CD4-positive, alpha-beta T cell treated with Interleukin-12 subunit alpha and Interleukin-12 subunit beta, for 1 hour (primary cell): ENCODE measurements at places on chromosomes 12 and 14.
A peak's percentile ranks its signal among the peaks of the same experiment; 100 is the strongest.

DNA sequence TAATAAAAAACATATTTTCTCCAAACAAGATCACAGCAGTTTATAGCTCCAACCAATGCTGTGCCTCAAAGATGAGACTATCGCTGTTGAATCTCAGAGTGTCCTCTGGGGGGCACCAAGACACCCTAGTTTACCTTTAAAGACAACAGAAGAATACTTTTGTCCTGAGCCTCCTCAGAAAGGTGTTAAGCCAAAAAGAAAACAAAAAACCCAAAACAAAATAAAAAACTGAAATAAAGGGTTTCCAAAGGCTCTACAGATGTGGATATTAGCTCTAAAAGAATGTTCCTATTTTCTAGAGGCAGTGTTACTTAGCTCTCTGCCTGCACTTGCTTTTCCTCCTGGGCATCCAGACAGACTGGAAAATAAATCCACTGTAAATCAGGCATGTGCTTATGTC, 86.9 kb upstream of the TTC7B start:
- peak; percentile 74 for DNase-seq

DNA sequence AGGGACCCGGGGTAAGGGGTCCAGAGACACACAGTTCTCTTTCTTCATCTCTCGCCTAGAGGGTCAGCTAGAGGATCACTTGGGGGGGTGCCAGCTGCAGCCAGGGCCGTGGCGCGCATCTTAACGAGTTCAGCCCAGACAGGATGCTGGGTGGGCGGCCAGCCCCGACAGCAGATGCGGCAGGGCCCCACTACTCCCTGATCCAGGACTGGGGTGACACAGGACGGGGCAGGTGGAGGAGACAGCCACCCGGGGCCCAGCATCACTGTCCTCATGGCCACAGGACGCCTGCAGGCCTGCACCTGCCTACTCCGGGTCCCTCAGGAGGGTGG, 12.8 kb downstream of the AKT1 start:
- DNase-seq: no peak

DNA sequence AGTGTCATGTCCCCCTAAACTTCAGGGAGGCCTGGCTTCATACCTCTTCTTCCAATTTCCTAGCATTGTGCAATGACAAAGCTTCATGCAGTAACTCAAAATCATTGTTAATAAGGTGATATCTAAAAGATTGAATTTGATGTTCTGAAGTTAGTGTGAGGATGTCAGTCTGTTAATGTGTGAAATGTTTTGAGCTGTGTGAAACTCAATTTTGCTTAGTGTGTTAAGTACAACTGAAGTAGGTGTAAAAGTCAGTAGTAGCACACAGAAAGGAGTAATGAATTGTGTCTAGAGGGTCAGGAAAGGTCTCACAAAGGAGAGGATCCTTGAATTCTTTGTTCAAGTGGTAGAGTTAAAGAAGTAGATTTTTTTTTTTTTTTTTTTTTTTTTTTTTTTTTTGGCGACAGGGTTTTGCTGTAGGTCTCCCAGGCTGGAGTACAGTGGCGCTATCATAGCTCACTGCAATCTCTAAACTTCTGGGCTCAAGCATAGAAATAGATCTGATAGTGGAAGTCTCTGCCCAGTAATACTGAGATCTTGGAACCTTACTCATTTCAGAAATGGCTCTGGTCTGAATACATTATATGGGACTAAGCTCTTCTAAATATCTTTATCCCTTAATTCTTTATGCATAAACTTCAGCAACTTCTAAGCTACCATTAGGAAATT, 63.9 kb downstream of the FUT8 start:
- no peak for DNase-seq

- DNase-seq: no peak
These were observed 83.2 kb downstream of the LMNTD1 start for GRCh38 chr12:25469861-25470260.

DNA sequence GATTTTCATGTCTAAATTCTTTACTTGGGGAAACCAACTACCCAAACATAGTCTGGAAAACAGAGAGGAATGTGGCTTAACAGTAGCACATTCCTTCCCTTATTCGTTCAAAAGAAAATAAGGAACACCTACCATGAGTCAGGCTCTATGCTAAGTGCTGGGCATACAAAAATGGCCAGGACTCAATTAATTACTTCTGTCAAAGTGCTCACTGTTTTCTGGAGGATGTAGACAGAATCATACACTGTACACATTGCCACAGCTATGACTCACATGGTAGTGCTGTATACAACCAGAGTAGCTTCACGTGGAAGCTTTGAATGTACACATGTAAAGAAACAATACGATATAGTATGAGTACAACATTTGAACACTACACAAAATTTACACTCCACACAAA, 50.1 kb downstream of the SLC25A21 start:
- no peak for DNase-seq

DNA sequence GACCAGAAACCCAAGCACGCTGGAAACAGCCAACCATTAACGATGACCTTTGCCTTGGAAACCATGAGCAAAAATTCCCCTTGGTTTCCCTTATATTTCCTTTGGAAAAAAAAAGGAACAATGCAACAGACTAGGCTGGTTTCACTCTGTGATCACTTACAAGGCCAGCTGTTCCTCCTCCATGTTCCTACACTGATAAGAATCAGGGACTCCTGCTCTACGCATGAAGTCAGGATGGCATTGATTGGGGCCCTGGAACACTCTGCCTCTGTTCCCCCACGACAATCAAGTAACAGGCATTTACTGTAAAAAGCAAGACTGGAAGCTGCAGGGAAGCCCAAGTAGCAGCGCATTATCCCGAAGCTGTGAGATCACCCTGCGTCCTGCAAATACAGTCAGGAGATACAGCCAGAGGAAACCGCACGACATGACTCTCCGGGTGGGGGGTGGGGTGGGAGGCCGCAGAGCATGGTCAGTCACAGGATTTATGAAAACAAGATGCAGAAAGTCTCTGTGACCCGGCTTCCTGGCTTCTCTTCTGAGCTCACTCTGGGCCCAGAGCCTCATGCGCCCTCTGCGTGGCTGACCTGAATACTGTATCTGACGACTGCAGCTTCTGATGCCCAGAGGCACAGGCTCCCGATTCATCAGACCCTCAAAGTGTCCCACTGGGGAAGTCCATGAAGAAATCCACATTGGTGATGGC, 31.1 kb downstream of the SSH1 start:
- DNase-seq: no peak

DNA sequence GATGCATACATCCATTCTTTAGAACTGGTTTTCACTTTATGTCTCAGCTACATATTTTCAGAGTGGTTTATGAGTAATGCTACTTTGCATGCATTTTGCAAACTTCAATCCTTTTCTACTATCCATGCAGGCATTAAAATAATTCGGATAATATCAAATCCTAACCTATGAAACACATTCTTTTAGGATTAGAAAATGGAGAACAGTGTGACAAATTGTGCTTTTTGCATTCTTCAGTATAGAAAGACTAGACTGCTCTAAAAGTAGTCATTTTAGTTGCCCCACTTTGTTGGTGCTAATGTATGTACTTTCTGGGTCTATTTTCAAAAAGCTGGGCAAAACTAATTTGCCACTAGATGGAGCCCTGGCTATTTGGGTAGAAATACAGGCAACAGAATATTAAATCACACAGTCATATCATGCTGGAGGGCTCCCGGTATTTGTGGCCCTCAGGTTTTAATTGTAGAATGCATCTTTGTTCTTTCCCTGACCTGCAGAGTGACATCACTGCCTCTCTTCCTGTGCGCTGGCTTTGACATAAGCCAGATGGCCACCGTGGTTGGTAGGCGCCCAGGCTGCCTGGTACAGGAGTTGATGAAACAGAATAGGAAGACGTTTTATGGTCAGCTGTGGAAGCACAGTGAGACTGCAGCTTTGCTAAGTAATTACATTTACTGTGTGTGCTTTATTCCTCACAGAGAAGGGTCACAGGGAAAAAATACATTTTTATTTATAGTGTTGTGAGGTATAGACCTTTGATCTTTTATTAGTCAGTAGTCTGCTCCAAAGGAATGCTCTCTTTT, 28.1 kb downstream of the MSRB3 start:
- peak; percentile 0 for DNase-seq

GRCh38 chr14:93329965-93330608, 2.7 kb downstream of the BTBD7 start:
- no peak for DNase-seq

GRCh38 chr12:75865315-75865714, 166.3 kb downstream of the PHLDA1 start:
- DNase-seq: no peak

DNA sequence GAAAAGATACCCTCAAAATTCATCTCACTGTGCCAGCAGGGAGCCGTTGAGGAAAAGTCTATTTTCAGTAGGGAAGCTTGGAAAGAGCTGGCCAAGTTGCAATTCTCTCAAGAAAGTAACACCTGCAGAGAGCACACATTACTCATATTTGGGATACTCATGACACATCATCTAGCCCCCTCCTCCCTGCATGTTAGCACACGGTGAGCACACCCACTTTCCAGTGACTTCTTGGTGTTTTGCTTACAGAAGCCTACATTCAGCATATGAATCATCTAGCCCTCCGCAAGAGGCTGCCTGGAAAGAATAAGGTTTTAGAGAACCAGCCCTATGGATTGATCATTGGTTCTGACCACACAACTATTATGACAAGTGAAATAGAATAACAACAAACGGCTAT, 124.5 kb downstream of the PTPRO start:
- no peak for DNase-seq

- DNase-seq: no peak
These were observed 130.3 kb downstream of the IGF1 start for GRCh38 chr12:102350070-102350469.

- DNase-seq: no peak
These were observed 67.2 kb downstream of the BTG1 start for GRCh38 chr12:92078167-92079053.

- DNase-seq: no peak
These were observed 6.8 kb upstream of the TRAF3 start for GRCh38 chr14:102770147-102771123.

GRCh38 chr14:91330856-91331255, 86.4 kb upstream of the GPR68 start:
- peak; percentile 37 for DNase-seq

- no peak for DNase-seq
These were observed 9.1 kb upstream of the RPAP3 start for GRCh38 chr12:47714826-47715386.

GRCh38 chr12:6554168-6555017, 1.4 kb downstream of the IFFO1 start:
- DNase-seq: peak; percentile 77

GRCh38 chr12:30989754-30990153, 63.2 kb downstream of the TSPAN11 start:
- DNase-seq: no peak

DNA sequence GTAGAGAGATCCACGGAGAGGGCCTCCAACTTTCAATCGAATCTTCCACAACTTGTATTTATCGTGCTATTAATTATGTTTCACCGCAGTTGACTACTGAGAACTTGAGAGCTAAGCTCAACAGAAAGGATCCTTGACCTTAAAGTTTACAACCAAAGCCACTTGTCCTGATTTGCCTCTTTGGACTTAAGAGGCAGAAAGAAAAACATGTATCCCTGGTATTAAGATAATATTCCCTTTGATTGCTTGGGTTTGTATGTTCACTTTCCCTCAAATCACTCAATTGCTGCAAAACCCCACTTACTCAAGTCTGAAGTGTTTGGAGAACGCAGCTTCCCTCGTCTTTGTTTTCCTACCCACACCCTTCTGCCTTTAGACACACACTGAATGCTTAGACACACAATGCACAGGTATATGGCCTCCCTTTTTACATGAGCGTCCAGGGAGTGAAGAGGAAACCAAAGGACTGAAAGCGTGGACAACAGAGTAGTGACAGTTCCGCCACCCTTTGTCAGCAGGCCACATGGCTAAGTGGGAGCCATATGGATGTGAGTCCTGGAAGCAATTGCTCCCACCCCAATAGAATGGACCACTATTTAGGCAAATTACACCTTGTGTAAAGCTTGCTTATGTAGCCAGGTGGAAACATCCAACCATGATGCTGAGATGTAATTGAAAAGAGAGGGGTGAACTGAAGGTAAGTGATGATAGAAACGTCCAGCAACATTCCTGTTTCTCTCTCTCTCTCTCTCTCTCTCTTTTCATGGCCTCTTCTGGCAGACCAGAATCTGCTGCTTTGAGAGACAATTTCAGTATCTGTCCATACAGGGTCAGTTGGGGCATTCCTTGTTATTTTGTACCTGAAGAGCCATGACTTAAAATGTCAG, 1.4 kb upstream of the PKP2 start:
- no peak for DNase-seq

DNA sequence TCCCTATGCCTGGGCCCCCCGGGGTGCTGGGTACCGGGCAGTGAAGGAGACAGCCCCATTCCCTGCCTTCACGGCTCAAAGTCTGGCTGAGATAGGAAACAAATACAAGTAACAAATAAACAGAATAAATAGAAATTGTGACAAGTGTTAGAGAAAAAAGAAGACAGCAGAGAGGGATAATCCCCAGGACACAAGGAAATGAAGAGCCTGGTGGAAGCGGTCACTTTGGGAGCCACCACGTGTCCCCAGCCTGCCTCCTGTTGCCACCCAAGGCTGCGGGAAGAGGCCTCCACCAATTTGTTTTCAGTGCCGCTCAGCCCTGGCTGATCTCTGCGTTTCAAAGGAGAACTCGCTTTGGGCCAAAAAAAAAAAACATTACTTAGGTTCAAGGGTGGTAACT, 31.2 kb downstream of the RBM19 start:
- no peak for DNase-seq

GRCh38 chr12:34300376-34301250, 278.3 kb downstream of the ALG10 start:
- no peak for DNase-seq

DNA sequence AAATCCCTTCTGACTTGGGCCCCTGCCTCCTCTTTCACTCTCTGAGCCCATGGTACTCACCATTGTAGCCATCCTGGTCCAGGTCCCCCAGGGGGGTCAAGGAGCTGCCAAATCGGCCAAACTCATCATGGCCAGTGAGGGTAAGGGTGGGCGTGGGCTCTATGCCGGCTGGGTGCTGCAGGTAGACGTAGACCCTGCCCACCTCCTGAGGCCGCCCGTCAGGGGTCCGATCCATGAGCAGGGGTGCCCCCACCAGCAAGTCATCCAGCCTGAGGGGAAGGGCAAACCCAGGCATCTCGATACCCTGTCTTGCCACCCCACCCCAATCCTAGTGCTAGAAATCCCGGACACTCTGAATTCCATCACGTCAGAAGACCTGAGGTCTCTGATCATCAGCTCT, 14.0 kb downstream of the ITGA5 start:
- DNase-seq: no peak

DNA sequence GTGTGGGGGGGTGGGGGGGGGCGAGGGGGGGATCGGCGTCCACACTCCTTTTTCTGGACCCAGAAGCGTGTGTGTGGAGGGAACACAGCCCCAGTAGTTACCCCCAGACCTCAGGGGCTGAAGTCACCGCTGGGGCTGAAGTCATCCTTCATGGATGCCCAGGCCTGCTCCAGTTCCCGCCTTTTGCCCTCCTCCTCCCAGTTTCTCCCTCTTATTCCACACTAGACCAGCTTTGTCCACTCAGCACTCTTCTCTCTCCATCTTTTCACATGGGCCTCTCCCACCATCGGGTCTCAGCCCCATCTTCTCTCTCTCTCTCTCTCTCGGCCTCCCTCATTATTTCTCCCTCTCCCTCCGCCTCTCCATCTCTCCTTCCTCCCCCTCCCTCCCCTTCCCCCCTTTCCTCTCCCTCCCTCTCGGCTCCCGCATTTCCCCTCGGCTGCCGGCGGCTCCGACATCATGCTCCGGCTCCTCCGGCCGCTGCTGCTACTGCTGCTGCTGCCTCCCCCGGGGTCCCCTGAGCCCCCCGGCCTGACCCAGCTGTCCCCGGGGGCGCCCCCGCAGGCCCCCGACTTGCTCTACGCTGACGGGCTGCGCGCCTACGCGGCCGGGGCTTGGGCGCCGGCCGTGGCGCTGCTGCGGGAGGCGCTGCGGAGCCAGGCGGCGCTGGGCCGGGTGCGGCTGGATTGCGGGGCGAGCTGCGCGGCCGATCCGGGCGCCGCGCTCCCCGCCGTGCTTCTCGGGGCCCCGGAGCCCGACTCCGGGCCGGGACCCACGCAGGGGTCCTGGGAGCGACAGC, at the start of gene P3H3:
Gene P3H3, plus strand, starts transcription at position 426 of the 799 bp plus-strand sequence. Its CDS starts 34 bp downstream, at position 460.
- DNase-seq: no peak
